Daoy (cell line): ENCODE measurements at places on chromosomes 11 and 22.

DNA sequence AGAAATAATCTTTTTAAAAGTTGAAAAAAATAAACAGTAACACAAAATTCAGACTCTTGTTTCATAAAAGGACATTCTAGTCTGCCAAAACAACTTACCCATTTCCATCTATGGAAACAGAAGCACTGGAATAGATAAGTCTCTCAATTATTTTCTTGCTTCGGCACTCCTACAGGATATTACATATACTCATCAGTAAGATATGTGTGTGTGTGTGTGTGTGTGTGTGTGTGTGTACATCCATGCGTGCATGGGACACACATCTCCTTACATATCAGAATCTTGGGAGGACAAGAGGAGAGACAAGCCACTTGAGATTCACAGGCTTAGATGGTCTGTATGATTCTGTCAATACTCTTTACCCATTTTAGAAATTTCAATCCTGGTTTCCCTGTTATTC lies 144.6 kb downstream of the ATG16L2 start:
- DNase-seq: no peak

DNA sequence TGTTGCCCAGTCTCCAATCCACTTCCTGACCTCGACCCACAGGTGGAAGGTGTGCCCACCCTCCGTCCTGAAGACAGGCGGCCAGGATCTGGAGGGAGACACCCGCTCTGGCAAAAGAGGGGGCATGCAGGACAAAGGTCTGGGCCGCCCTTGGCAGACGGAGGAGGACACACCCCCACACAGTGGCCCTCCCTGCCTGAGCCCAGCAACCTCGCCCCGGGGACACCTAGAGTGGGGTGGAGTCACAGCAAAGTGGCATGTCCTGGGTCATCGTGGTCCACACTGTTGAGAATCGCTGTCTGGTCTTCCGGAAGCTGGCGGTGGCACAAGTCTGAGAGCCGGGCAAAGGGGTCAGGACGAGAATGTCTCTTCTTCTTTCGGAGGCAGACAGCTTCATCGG lies 47.9 kb downstream of the IGSF9B start:
- no peak for DNase-seq

DNA sequence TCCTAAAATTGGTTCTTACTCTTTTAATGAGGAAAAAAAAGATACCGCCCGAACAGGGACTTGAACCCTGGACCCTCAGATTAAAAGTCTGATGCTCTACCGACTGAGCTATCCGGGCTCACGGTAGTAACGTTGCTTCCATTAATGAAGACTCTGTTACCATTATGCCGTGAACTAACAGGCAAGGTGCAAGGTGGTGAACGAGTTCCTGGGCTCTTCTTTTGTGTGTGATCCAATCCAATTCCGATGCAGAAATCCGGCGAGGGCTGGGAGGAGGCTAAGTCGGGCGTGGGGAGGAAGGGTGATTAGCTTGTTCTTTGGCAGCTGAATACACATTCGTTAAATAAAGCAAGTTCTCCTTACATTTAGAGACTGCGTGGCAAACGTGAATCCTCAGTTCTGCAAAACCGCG lies 49.0 kb downstream of the OR4D9 start:
- DNase-seq: peak; percentile 84

GRCh38 chr11:108536783-108537182 lies 38.6 kb upstream of the POGLUT3 start:
- DNase-seq: no peak

- no peak for DNase-seq
These were observed 23.2 kb downstream of the ISX start for GRCh38 chr22:35089139-35089538.

DNA sequence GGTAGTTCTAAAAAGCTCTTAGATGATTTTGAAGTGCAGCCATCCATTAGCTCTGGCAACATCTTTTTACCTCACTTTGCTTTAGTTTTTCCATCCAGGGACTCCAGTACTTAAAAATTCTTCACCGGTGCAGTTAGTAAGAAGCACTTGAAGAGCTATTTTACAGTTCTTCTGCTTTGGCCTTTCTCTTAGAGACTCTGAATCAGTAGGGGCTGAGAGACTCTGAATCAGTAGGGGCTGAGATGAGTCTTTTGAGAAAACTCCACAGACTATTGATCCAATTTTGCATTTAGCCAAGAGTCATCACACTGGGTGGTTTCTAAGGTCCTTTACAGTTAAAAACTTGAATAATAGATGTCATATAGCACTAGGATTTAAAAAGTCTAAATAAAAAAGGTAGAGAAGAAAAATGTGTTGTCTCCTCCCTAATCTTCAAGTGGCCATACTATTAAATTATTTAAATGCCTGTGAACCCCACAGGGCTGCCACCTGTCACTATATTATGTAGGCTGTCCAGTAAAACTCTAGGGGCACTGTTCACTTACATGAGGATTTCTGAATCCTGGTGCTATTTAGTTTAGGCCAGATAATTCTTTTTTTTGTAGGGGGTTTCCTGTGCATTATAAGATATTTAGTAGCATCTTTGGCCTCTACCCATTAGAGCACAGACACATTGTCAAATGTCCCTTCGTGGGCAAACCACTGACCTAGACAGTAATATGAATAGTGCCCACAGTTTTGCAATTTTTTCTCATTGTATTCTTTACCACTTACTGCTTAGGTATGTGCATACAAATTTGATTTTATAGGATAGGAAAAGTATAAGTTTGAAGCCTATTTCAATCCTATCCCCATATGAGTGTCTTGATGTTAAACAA lies 26.3 kb upstream of the HIKESHI start:
- no peak for DNase-seq

DNA sequence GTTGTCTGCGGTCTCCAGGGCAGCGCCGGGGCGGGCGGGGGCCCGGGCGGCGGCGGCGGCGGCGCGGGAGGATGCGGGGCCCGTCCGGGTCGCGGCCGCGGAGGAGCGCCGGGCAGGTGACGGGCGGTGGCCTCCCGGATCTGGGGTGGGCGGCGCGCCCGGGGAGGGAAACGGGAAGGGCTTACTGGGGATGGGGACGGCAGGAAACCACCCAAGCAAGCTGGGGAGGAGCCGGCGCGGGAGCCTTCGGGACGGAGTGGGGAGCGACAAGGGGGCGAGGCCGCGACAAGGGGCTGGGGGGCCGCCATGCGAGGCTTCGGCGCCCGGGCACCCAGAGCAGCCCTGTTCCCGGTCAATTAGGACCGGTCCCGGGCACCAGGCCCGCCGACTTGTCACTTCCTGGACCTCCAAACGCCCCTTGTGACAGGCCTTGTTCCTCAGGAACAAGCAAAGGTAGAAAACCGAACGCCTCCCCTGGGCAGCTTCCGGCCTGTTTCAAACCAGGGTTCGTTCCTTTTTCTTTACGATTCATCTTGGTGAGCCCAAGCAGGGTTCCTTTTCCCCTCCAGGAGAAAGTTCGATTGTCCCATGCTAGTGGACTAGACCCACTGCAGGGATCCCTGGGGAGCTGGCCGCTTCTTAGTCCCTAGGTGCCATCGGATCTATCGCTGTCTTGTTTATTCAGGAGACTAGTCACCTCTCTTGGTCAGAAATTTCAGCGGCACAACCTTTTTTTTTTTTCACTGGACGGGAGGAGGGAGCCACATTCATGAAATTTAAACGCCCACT lies 492 bp downstream of the JHY start:
- DNase-seq: peak; percentile 67

DNA sequence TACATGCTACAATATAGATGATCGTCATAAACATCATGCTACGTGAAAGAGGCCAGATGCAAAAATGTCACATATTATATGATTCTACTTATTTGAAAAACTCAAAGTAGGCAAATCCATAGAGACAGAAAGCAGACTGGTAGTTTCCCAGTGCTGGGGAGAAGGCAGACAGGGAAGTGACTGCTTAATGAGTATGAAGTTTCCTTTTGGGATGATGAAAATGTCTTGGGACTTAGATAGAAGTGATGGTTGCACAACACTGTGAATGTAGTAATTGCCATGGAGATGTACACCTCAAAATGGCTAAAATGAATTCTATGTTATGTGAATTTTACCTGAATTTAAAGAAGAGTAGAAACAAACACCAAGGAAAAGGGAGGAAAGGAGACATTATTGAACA lies 45.2 kb upstream of the EHF start:
- DNase-seq: no peak

DNA sequence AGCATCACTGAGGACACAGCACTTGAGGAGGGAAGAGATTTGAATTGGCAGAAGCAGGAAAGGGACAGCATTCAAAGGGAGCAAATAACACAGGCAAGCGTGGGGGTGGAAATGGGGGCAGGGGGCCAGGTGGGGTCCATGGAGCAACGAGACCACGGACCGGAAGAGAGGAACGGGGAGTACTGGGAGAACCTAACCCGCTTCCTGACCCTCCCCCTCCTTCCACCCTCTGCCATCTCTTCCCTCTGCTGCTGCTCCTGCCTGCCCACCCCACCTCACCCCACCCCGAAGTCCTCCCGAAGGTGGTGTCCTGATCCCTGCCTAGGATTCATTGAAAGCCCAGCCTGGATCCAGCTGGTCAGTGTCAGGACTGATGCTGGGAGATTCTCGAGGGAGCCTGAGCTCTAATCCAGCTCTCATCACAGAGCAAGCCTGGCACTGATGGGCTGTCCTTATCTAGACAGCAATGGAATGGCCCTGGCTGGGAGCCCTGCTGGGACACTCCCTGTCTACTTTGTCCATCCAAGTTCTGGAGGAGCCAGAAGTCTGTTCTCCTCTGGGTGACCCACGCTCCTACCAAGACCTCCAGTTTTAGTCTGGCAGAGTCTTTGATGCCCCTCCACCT lies 105.0 kb downstream of the TRIM29 start:
- DNase-seq: no peak

- DNase-seq: peak; percentile 77
These were observed 16.9 kb downstream of the CDPF1 start for GRCh38 chr22:46233231-46233630.

- DNase-seq: no peak
These were observed 5.0 kb downstream of the SIGIRR start for GRCh38 chr11:409600-410483.
